ENCODE measurements at places on chromosomes 3 and 15.
A peak's percentile ranks its signal among the peaks of the same experiment; 100 is the strongest.

- no peak for DNase-seq
Measured at GRCh38 chr3:197522881-197523441, 32.8 kb downstream of the BDH1 start.

- DNase-seq: no peak
Measured at GRCh38 chr3:149363053-149363452, 14.4 kb downstream of the TM4SF1 start.

DNA sequence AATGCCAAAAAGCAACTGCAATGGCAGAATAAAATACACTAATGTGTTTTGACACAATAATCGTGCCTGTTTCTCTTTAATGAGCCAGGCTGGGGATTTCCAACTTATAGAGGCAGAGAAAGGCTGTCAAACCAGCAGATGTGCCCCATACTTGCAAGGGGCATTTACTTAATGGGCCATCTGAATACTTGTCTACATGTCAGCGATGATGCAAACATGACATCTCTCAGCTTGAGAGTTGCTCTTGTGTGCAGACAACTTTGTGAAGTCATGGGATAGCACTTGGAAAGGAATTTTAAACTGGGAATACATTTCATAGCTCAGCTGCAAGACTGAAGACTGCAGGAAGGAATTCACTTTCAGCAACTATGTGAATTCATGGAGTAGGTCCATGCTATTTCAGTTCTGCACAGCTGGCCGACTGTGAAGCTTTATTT, 127.4 kb upstream of the ADAMTS9 start:
- no peak for DNase-seq

- no peak for DNase-seq
Measured at GRCh38 chr3:147572970-147573340, 163.8 kb downstream of the ZIC1 start.

- DNase-seq: no peak
Measured at GRCh38 chr3:87248831-87249230, 21.7 kb downstream of the CHMP2B start.

DNA sequence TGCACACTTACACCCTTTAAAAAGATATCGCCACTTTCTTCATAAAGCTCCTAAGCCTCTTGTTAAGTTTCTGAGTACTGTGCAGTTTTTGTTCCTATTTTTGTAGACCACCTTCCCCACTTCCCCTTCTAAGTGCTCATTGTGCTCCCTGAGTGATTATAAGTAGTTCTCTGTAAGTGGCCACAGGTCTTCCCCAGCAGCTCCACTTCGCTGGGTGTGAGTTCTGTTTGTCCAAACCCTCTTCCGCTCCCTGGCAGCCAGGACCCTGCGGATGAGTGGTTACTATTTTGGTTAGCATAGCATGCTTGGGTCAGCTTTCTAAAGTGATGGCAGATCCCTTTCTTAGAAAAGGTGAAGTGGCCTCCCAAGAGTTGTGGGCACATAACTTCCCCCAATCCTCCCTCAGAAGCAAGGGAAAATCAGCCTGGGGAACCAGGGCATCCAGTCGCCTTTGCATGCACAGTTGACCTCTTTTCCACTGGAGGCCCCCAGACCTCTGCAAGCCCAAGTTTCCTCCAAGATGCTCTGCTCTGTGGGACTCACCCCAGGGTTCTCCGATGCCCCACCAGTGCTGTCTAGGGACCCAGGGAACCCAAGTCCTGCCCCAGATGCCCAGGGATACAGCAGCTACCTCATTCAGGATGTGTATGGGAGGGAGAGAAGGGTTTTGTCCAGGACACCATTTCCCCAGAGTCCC, 69.6 kb downstream of the ATP10A start:
- DNase-seq: peak; percentile 92

DNA sequence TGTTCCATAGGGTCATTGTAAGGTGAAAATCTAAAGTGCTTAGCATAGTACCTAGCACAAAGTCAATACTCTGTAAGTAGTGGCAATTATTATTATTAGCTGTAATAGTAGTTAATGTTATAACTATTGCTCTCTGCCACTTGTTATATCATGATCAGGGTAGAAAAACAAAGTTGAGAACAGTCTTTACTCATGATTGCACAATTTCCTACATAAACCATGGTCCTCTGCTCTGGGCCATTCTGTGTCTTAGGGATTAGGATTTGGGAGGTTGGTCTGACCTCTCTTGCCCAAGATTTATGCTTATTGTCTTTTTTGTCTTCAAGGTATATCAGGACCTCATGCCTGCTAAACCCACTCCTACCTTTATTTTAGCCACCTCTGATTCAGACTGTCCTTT, 4.3 kb upstream of the LRRC58 start:
- no peak for DNase-seq

DNA sequence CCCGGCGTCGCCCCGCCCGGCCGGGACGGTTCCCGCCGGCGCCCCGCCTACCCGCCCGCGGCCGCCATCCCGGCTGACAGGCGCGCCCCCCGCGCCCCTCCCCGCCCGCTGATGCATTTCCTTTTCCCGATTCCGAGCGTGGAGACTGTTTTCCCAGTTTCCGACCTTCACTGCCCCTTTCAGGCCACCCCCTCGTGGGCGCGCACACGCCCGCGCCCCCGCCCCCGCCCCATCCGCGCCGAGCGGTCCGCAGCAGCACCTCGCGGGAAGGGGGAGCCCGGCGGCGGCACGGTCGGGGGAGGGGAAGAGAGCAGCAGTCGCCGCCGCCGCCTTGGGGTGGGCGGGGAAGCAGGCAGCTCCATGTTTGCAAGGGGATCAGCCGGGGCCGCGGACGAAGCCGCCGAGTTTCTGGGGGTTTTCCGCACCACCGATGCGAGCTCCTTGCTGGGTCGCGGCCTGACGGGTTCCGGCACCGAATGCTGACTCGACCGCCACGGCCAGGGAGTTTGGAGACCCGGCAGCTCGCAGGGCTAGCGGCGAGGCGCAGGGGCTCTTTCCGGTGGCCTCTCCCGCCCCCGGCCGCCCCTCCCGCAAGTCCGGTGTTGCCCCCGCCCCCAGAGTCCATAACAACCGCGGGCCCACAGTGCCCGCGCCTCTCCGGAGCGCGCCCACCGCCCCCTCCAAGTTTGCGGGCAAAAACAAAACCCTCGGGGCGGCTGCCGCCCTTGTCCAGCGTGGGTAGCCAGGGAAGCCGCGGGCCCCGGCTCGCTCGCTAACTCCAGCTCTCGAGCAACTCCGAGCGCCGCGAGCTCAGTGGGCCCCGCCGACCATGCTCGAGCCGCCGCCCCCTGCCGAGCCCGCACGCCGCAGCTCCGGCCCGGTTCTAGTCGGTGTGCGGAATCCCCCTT, 3.2 kb upstream of the SIN3A start:
- peak; percentile 82 for DNase-seq

GRCh38 chr3:96779810-96780209, 34.6 kb upstream of the EPHA6 start:
- DNase-seq: no peak

DNA sequence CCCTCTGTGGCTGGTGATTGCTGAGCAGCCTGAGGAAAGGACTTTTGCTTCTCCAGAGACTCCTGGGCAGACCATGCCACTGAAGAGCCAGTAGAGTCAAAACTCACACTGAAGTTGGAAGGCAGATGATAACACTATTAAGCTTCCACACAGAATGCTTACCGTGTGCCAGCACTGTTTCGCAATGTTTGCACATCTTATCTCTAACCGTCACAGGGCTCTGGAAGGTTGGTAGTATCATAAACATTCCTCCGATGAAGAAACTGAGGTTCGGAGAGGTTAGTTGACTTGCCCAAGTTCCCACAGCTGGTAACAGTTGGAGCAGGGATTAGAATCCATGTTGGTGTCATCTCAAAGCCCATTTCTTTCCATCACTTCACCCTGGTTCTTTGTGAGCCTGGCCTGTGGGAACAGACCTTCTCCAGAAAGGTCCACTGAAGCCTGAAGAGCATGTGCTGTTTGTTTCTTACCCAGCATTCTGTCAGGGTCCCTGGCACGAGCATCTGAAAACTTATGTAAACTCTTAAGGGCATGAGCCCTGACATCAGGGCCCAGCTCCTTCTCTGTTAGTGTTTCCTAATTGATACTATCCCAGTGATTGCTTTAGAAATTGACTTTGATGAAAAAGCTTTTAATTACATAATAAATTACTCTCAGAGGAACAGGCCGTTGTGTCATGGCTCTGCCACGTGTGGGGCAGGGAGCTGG, 77.0 kb upstream of the PRR23C start:
- DNase-seq: no peak

GRCh38 chr3:98564282-98565005, 29.0 kb downstream of the CPOX start:
- DNase-seq: no peak

DNA sequence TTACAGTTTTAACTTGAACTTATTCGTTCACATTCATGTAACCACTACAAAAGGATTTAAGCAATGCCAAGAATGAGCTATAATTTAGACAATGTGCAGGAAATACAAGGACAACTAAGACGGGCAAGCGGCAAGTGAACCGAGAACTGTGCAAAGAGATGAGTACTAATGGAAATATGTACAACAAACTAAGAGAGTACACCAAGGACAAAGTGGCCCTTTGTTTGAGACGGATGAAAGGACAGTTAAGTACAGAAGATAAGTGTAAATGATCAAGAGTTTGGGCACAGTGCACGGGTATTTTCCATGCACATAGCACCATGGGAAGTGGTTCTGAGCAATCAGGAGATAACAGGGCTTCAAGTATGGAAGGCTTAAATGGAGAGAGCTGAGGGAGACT, 281.7 kb downstream of the ROBO2 start:
- no peak for DNase-seq

- DNase-seq: no peak
Measured at GRCh38 chr15:90620379-90621067, 90.8 kb downstream of the CRTC3 start.

DNA sequence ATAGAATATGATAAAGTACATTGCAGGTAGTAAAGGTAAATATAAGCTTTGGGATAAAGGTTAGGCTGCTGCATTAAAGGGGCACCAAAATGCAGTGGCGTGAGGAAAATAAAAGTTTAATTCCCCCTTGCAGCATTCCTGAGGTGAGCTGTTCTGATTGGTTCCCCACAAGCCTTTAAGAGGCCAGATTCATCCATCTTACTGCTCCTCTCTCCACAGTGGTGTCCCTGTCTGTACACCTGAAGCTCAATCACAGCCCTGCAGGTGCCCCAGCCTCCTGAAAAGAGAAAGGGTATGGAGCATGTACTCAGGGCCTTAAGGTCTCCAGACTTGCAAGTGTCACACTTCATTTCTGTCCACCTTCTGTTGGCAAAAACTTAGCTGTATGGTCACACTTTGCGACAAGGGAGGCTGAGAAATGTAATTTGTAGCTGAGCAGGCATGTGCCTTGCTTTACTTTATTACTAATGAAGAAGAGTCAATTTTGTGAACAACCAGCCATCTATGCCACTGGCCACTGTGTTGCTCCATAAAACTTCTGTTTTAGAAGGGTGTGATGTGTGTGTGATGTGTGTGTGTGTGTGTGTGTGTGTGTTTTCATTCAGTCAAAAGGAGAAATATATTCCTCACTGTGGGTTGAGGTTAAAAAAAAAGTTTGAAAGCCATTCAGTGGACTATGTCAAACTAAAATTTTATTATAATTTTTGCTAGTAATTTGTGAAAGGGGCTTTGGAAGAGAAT, 12.8 kb downstream of the LACTB start:
- no peak for DNase-seq

GRCh38 chr3:81502236-81502635, 259.2 kb downstream of the GBE1 start:
- no peak for DNase-seq

DNA sequence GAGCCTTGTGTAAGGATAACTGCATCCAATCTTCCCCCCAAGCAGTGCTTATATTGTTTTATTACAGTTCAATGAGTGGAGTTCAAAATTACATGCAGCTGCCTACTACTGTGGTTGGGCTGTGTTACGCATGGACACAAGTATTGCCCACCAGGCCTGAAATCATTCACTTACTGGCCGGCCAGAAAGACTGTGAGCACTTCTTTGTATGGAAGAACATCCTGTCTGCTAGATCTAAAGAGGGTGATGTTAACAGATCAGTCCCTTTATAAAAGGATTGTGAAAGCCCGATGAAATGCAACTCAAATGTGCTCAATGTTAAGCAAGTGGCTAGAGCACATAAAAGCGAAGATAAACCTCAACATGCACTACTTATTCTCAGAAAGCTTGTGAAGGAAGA, 132.5 kb downstream of the FOXP1 start:
- DNase-seq: no peak

- peak; percentile 18 for DNase-seq
Measured at GRCh38 chr3:113825090-113825489, 13.5 kb upstream of the GRAMD1C start.

DNA sequence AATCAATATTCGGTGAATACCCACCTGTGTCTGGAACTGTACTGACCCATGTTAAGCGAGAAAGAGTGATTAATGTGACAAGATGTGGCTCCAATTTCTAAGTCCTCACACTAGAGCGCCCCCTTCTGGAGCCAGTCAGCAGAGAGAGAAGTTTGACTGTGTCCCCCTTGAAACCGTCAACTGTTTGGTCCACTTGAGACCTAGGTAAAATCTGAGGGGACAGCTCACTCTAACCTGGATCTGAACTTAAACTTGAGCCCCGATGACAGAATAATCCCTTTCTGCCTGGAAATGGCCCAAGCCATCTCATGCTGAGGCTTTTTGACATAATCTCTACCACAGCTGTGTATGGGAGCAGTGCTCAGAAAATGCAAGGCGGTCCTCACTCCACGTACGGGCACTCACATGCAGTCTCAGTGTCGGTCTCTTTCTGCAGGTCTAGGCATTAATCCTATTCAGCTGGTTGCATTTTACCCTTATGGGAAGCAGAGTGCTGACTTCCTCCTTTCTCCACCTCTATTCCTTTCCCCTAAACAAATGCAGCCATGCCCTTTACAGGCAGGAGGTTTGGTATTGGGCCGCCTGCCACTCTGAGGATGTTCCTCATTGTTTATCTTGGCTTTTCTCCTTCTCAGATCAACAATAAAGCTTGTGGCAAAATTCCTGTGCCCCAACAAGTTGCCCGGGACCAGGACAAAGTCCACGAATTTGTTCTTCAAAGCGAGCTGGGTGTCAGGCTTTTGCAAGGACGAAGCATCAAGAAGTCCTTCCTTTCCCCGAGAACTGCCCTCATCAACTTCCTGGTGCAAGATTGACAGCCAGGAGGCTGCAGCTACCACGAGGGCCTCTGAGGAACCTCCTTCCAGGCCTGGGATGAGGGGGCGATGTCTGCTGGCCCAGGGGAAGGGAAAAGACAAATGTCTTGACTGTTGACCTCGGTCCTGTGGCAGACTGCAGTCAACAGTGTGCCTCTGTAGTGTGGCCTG, 47.5 kb upstream of the LIMD1 start:
- peak; percentile 48 for DNase-seq

All from RPMI8226 (cell line).